ENCODE measurements at places on chromosomes 11 and 22. TPM values are rescaled to one million over a fixed set of nuclear protein-coding genes. Genes with fewer than 3 reads are reported as not detected.

GRCh38 chr22:24059121-24059520 lies 48.0 kb downstream of the CABIN1 start:
- peak; percentile 81 for DNase-seq

GRCh38 chr22:48595511-48595905 lies 1232.2 kb downstream of the BRD1 start:
- DNase-seq = no peak

GRCh38 chr11:62678433-62678769 lies 472 bp downstream of the UBXN1 start:
- no peak for DNase-seq

DNA sequence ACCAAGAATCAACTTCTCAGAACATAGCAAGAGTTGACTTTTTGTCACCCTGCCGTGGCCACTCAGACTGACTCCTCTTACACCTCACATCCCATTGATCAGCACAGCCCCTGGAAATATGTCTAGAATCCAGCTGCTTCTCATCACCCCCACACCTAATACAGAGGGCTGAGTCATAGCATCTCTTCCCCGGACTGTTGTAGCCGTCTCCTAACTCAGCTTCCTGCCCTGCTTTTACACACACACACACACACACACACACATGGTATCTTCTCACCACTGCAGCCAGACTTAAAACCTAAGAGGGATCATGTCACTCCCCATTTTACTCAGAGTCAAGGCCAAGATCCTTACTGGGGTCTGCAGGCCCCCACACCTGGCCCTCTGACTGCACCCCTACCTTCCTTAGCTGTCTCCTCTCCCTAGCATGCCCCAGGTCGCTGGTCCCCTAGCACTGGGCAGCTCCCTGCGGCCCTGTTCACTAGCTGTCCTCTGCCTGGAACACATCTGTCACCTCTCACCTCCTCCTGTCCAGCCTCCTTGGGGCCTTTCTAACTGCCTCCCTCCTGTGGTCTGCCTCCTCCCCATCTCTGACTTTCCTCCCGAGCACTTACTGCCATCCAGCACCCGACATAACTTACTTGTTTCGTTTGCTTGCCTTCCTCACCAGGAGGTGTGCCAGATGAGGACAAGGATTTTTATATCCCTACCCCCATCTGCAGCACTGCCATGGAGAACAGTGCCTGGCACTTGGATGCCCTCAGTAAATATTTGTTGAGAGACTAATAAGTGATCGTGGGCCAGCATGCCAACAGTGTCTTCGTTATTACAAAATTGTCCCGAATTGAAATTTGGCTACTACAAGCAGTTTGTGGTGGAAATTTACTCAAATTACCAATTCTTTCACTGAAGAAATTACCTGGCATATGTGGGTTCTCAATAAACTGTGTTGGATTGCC lies 61.9 kb downstream of the BMAL1 start:
- DNase-seq = no peak

The TRIM48 gene
- total RNA-seq = not detected

- DNase-seq = no peak
Measured at GRCh38 chr11:64724863-64725532, 2.0 kb upstream of the NRXN2 start.

- peak; percentile 51 for DNase-seq
Measured at GRCh38 chr11:122720107-122720881, 64.8 kb downstream of the UBASH3B start.

GRCh38 chr11:115173136-115173535 lies 331.1 kb downstream of the CADM1 start:
- no peak for DNase-seq

The VEGFB gene
- 206 TPM for total RNA-seq

The SCGB2A2 gene
- not detected for total RNA-seq

GRCh38 chr11:57982776-57983175 lies 40.9 kb upstream of the OR9Q1 start:
- no peak for DNase-seq

DNA sequence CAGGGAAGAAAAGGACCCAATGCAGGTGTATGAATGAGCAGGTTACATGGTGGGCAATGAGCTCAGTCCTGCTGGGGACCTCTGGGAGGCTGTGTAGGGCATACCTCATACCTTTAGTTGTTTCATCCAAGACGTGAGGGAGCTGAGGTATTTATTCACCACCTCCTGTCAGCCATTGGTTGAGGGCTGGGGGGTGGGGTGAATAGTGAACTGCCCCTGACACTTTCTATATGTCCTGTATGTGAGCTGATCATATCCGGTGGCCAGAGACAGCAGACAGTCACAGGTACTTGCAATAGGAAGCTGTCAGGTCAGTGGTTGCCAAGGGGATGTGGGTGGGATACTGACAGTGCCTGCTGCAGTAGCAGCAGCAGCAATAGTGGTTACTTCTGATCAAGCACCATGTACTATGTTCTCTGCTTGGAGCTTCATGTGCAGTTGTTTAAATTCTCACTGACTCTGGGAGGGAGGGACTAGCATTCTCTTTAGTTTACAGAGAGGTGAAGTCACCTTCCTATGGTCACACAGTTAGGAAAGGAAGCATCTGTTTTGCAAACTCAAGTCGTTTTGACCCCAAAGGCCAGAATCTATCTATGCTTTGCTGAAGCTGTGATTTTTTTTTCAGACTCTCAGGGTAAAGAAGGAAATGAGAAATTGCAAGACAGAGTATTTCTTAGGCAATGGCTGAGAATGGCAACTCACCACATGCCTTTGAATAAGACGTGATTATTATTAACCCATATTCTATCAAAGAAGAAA lies 54.0 kb downstream of the MIAT start:
- peak; percentile 38 for DNase-seq

DNA sequence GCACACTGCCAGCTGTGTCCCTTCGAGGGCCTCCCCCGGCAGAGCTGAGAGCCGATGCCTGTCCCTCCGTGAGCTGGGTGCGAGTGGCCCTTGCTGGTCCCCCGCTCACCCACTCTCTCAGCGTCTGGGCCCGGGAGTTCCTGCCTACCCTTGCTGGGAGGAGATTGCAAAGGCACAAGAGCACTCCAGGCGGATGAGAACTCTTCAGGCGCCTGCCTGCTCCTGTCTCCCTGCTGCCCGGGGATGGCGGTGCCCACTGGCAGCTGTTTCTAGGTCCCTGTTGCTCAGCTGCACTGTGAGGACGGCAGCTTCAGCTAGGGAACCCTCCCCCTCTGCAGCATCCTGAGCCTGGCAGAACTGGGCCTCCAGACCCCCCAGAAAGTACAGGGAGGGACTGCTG lies 61.1 kb downstream of the FLRT1 start:
- DNase-seq = no peak

DNA sequence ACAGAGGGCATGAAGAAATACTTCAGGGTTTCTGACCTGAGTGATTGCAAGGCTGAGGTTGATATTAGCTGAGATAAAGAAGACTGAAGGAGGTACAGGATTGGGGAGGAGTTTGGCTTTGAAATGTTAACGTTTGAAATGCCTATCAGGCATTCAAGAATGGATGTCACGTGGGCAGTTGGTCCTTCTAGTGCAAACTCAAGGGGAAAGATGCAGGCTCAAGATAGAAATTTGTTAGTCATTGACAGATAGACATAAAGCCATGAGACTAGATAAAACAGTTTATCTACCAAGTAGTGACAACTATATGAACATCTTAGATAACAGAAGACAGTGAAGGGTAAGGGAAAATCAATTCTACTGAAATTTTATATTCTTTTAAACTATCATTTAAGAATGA lies 23.1 kb downstream of the TTC17 start:
- no peak for DNase-seq

The CCDC73 gene
- not detected for total RNA-seq

- no peak for DNase-seq
Measured at GRCh38 chr11:123407996-123408597, 22.0 kb upstream of the GRAMD1B start.

GRCh38 chr11:69958308-69958707 lies 119.8 kb upstream of the ANO1 start:
- peak; percentile 67 for DNase-seq

GRCh38 chr22:46082633-46083032 lies 67.7 kb upstream of the PPARA start:
- DNase-seq = no peak
